ENCODE measurements at places on chromosomes 5 and 9.

DNA sequence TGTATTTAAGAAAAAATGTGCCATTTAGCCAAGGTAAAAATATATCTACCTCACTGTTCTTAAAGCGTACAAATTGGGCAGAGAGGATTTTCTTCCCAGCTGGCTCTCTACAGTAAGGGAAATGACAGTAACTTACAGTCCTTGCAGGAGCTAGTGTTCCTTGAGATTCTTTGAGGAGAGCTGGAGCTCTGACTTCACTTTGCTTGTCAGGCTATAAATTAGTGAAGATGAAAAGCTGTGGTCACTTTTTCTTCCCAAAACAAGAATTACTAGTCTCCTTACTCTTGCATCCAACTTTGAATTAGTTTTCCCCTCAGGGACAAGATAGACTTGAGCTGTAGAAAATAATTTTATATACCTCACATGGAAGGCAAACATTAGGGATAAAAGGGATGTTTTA, 129.9 kb downstream of the ZSWIM6 start:
- no peak for DNase-seq

- no peak for DNase-seq
Measured at GRCh38 chr9:93295456-93296076, 111.6 kb downstream of the WNK2 start.

DNA sequence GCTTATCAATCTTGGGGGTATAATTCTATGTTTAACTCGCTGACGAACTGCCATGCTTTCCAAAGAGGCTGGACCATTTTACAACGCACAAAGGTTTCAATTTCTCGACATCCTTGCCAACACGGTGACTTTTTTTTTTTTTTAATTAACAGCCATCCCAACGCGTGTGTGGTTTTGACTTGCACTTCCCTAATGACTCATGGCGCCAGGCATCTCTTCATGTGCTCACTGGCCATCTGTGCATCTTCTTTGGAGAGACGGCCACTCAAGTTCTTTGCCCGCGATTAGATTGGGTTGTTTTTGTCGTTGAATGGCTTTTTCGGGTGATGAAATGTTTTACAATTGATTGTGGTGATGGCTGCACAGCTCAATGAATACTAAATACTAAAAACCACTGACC, 12.5 kb upstream of the CARD9 start:
- no peak for DNase-seq

DNA sequence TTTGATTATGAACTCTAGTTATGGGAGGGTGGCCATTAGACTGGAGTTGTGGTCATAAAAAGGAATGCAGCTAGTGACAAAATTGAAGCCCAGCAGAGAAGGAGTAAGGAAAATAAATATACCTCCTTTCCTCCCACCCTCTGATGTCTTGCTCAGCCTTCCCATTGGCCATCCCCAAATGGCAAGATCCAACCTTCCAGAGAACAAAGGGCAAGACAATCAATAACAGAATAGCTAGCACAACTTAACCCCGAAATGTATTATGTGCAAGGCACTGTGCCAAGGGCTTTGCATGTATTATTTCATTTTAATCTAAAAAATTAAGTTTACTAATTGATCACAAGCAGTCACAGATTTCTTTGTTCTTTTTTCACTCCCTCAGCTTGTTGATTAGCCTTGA, 3.6 kb downstream of the ITGA1 start:
- DNase-seq = no peak

GRCh38 chr9:38359689-38360385, 32.7 kb upstream of the ALDH1B1 start:
- DNase-seq = no peak

- DNase-seq = peak; percentile 34
Measured at GRCh38 chr5:159021901-159022556, 77.7 kb downstream of the EBF1 start.

GRCh38 chr5:65986050-65986451, 59.7 kb downstream of the ERBIN start:
- no peak for DNase-seq
